ENCODE measurements at places on chromosomes 1 and 21.

- no peak for DNase-seq
Observed at GRCh38 chr1:244974106-244974505, 109.8 kb upstream of the HNRNPU start.

GRCh38 chr21:34302521-34302920, 61.3 kb upstream of the KCNE2 start:
- DNase-seq: no peak

- DNase-seq: no peak
Observed at GRCh38 chr1:13960375-13960987, 260.5 kb downstream of the PRDM2 start.

GRCh38 chr21:27079636-27080240, 112.8 kb upstream of the ADAMTS5 start:
- no peak for DNase-seq

DNA sequence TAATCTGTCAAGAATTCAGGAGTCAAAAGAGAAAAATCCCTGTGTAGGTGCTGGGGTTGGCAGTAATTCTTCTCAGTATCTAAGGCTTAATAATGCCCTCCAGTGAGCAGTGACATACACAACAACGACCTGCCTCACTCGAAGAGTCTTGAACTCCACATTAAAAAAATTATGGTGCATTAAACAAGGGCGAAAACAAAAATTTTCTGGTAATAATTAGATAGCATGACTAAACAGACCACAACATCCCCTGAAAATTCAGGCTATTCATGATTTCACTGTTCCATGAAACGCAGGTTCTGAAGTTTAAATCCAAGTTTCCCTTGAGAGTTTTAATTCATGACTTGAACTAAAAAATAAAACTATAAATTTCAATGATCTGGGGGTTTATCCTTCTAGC, 5.1 kb downstream of the SRSF4 start:
- DNase-seq: no peak

DNA sequence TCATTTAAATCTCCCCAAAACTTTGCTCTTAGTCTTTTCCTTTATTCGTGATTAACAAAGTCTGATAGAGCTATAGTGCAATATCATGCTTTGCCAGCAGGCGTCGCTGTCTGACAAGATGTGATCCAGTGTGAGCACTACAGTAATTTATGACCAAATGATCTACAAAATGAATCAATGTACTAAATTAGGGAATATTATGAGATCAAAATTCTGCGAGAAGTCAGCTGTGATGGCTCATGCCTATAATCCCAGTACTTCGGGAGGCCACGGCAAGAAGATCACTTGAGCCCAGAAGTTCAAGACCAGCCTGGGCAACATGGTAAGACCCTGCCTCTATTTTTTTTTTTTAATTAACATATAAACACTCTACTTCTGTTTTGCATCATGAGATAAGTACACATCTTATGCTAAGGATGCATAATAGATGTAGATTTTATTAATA, 3.6 kb upstream of the SPSB1 start:
- no peak for DNase-seq

DNA sequence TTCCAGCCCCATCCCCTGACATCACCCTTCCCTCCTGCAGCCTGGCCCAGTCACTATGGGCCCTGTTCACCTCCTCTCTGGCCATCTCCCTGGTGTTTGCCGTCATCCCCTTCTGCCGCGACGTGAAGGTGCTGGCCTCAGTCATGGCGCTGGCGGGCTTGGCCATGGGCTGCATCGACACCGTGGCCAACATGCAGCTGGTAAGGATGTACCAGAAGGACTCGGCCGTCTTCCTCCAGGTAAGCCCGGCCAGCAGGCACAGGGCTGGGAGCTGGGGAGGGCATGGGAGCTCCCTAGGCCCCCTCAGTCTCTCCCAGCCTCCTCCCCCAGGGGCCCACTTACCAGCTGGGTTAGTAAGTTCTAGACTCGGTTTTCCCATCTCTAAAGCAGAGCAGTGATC, 52.1 kb downstream of the ELK4 start:
- DNase-seq: no peak

GRCh38 chr1:18932879-18933278, 23.6 kb downstream of the IFFO2 start:
- no peak for DNase-seq

DNA sequence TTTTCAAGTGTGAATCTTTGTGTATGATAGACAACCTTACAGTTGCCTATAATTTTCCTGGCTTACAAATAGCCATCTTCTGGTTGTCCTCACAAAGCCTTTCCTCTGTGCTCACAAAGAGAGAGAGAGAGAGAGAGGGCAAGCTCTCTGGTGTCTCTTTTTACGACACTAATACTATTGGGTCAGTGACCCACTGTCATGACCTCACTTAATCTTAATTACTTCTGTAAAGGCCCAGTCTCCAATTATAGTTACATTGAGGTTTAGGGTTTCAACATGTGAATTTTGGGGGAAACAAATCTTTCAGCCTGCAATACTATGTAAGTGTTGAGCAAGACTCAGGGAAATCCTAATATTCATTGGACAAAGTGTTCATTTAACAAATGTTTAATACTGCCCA, 167.4 kb upstream of the COL11A1 start:
- no peak for DNase-seq

DNA sequence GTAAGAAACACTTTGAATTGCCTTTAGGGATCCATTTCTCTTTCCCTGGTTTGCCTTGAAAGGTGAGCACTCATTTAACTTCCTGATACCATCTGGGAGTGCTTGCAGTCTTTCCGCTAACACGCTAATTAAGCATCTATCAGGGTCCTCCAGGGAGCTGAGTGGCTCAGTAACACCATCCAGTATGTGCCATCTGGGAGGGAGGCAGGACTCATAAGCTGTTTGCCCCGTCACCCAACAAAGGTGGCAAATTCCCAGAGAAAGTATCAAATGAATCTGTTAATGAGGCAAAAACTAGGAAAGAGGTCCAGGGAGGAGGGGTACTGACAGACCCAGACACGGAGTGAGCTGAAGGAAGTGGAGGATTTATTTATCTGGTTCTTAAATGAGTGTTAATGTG, 430.9 kb downstream of the HLX start:
- DNase-seq: no peak

DNA sequence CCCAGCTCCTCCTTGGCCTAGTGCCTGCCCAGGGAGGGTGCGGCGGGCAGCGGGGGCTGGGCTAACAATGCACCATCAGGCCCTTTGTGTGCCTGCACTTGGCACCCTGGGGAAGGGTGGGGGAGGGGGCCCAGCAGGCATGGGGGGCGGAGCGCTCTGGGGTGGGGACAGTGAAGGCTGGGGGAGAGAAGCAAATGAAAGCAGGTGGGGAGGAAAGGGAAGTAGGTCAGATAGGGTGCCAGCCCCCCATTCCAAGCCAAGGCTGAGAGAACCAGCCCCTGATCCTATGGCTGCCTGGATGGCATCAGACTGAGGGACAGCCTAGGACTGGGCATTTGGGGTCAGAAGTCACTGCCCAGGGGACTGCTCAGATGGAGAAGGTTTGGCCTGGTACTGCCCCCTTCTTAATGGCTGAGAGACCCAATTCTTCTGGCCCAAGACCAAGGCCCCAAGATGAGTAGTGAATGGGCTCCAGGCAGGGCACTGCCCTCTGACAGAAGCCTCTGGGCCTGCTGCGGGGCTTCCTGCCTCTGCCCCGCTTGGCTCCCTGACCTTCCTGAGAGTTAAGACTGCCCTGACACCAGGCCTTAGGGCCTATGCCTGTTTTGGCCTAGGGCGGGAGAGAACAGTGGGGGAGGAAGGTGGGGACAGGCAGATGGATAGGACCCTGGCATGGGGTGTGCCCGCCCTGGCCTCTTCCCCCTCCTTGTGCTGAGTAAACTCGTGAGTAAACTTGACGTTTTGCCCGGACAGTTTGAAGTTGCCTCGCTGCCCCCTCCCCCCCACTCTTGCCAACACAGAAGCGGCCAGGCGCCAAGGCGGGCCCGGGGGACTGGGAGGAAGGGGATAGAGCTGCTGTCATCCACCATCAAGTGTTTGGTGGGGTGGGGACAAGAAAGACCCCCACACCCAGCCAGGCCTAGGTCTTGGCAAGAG, 2.7 kb downstream of the ZBTB7B start:
- no peak for DNase-seq

DNA sequence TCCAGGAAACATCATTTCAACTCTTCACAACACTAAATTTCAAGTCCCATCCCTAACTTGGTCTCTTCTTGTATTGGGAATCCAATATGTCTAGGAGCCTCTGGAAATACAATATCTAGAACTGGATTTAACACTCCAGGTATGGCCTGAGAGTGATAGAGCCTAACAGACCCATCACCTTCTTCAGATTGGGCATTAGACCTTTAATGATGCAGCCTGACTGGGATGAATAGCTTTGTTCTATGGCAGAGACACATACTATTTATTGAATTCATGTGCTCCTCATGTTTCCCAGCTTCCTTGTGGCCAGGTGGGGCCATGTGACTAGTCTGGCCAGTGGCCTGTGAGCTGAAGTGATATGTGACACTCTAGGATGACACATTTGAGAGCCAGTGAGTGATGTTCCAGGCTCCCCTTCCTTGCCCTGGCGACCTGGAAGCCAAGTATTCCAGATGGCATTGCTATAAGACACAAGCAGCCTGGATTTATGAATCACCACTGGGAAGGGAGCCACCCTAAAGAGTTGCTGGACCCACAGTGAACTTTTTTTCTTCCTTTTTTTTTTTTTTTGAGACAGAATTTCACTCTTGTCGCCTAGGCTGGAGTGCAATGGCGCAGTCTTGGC, 31.0 kb upstream of the POU3F1 start:
- DNase-seq: no peak

DNA sequence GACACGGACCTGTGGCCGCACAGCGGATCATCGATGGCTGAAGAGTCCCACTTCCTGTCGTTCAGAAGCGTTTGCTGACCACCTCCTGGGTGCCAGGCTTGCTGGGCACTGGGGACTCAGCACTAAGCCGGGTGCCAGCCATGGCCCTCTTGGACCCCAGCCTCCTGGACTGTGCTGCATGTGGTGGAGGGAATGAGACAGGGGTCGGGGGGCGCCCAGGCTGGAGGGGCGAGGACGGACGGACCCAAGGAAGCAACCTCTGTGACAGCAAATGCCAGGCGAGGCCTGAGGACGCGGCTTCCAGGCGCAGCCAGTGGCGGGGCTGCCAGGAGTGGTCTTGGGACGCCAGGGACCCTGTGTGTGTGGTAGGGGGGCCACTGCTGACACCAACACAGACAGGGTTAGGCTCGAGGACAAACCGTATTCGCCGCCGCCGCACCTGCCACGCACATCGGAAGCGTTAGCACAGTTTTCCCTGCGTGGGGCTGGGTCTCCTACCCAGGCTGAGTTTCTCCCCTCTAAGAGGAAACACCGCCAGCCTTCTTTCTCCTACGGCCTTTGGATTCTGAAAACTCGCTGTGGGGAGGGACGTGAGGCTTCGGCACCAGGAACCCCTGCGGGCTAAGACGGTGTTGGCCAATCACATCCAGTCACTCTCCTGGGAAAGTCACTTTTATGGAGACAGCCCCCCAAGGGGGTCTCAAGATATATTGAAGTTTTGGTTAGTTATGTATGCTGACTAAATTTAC, 3.1 kb upstream of the MXRA8 start:
- DNase-seq: no peak

DNA sequence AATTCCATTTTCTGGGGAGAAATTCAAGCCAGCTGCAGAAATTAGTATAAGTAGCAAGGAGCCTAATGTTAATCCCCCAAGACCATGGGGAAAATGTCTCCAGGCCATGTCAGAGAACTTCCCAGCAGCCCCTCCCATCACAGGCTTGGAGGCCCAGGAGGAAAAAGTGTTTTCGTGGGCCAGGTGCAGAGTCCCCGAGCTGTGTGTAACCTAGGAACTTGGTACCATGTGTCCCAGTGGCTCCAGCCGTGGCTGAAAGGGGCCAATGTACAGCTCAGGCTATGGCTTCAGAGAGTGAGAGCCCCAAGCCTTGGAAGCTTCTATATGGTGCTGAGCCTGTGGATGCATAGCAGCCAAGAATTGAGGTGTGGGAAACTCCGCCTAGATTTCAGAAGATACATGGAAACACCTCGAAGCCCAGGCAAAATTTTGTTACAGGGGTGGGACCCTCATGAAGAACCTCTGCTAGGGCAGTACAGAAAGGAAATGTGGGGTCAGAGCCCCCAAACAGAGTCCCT, 286.3 kb downstream of the MATN1 start:
- DNase-seq: no peak

DNA sequence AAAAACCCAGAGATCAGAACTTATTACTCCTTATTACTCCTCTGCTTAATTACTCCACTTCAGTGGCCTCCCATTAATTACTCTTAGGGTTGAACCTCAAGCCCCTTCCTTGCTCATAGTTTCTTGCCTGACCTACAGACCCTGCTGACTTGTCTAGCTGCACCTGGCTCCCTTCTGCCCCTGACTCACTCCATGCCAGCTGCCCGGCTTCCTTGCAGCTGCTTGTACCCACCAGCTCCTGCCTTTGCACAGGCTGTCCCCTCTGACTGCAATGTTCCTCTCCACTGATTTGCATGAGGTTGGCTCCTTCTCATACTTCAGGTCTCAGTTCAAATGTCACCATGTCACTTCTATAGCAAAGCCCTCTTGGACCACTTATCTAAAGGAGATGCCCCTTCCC, 1.9 kb upstream of the PTPRU start:
- no peak for DNase-seq

GRCh38 chr1:19006837-19007271, 50.4 kb upstream of the IFFO2 start:
- DNase-seq: no peak

- no peak for DNase-seq
Observed at GRCh38 chr1:225877580-225877979, 4.6 kb downstream of the TMEM63A start.

GRCh38 chr1:145927916-145928643, 796 bp upstream of the RBM8A start:
- no peak for DNase-seq

DNA sequence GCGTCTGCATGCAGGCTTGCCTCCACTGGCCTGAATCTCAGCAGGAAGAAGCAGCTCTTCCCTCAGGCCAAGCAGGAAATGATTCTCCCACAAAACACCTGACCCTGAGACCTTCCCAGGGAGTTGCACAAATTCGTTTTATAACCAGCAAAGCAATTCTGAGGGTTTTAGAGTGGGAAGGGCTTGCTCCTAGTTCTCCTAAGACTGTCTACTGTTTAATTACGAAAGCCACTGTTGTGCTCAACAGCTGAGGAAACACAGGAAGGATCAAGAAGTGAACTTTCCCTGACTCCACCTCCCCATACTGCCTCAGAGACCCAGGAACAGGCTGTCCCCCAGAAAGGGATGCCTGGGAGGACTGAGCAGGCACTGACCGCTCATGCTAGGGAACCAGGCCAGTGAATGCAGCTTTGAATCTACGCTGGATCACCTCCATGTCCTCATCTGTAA, 37.0 kb upstream of the PUM1 start:
- DNase-seq: no peak

GRCh38 chr1:46422261-46422871, 28.2 kb downstream of the FAAH start:
- DNase-seq: no peak
